Chondrocyte (in vitro differentiated cells): ENCODE measurements at places on chromosomes 1 and 21. TPM values are rescaled to one million over a fixed set of nuclear protein-coding genes. Genes with fewer than 3 reads are reported as not detected.

DNA sequence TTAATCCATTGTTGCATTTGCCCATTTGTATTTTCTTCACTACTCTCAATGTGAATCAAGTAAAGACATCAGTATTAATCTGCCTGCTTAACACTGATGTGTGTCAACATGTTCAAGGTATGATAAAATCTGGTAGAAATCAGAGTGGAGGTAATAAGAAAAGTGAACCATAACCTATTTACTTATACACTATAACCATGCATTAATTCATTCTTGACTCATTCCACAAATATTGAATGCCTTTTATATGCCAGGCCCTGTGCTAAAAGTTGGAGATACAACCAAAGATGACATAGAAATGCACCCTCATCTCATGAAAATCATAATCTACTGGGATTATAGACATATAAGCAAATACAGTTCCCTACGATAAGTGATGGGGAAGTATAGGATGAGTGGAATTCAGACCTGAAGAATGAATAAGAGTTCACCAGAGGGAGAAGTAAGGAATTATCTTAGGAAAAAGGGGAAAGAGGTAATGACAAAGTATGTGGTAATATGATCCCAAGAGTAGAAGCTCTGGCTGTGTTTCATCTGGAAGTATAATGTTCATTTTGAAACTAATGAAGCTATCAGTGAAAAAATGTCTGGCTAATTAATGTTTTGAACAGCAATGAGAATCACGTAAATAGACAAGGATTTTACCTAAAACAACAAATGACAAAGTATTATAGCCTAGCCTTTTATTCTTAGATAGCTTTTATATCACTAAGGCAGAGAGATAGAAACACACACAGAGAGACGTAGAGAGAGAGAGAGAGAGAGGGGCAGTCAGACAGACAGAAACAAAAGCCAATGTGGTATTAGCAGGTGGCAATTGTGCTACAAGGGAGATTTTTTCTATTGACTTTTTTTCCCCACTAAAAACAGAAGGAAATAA is 7.0 kb upstream of the RWDD3 start:
- peaks cover 4% of the 10 kb centered on the region for H3K27me3 ChIP-seq
- no peaks in the 10 kb centered on the region for H3K36me3 ChIP-seq
- H3K4me1 ChIP-seq: peaks cover 4% of the 10 kb centered on the region
- H3K27ac ChIP-seq: no peak overlapping the region

NOS1AP gene
- 4.5 to 6.2 TPM (median 5.1 TPM) in 3 replicates for total RNA-seq

HAPLN2 gene
- 0.36 TPM in 1 of 3 replicates, not detected in the others for total RNA-seq

DNA sequence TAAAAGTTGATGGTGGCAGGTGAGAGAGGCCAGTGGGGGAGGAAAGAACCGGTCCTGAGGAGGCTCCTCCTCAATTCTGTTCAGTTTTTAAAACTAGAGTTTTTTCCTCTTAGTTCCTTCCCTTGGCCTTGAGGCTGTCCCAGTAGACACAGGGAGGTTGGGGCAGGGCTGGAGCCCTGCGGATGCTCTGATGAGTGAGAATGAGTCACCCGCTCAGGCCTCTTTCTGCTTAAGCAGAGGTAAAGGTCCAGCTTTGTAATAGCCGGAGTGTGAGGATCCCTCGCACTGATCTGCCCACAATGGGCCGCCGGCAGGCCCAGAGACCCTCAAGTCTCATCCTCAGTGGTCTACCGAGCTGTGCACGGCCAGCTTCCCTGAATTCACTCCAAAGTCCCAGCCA is 49.6 kb upstream of the IRF2BP2 start:
- H3K4me1 ChIP-seq: peaks cover 24% of the 10 kb centered on the region
- H3K4me3 ChIP-seq: no peak overlapping the region
- no peak for DNase-seq
- H3K27ac ChIP-seq: no peak overlapping the region

TXLNA gene
- total RNA-seq: 78.3 to 86.7 TPM (median 84.3 TPM) in 3 replicates

- no peak overlapping the region for H3K27ac ChIP-seq
- no peak overlapping the region for H3K4me3 ChIP-seq
- no peaks in the 10 kb centered on the region for H3K4me1 ChIP-seq
- no peaks in the 10 kb centered on the region for H3K36me3 ChIP-seq
These were observed 7.9 kb upstream of the TEX50 start for GRCh38 chr1:173627269-173627668.

KCNE2 gene
- total RNA-seq: 0.35 TPM in 1 of 3 replicates, not detected in the others

- H3K27me3 ChIP-seq: no peaks in the 10 kb centered on the region
- H3K27ac ChIP-seq: no peak overlapping the region
- H3K4me3 ChIP-seq: no peak overlapping the region
- no peaks in the 10 kb centered on the region for H3K36me3 ChIP-seq
These were observed 3.0 kb upstream of the TMCC2 start for GRCh38 chr1:205224736-205225135.

CATSPERE gene
- total RNA-seq: 1.5 to 2.3 TPM (median 2.3 TPM) in 3 replicates

DNA sequence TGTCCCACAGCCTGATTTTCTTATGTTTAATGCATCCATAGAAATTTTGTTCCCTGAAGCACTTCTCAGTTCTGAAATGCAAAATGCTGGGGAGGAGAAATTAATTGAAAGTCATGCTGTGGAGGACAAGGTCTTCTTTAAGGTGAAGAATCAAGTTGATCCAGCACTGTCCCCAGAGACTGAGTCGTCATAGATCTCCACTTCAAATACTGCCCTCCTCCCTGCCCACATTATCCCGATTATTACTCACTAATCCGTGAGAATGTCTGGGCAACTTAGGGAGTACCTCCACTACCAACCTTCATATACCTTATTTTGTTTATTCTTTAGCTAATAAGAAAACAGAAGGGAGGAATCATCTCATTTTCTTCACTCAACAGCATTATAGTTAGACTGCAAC is 70.0 kb upstream of the FMN2 start:
- no peak overlapping the region for H3K27ac ChIP-seq
- H3K36me3 ChIP-seq: peaks cover 3% of the 10 kb centered on the region
- H3K4me1 ChIP-seq: no peaks in the 10 kb centered on the region
- H3K4me3 ChIP-seq: no peak overlapping the region
- no peaks in the 10 kb centered on the region for H3K27me3 ChIP-seq

CFAP107 gene
- total RNA-seq: not detected in 3 replicates

DNA sequence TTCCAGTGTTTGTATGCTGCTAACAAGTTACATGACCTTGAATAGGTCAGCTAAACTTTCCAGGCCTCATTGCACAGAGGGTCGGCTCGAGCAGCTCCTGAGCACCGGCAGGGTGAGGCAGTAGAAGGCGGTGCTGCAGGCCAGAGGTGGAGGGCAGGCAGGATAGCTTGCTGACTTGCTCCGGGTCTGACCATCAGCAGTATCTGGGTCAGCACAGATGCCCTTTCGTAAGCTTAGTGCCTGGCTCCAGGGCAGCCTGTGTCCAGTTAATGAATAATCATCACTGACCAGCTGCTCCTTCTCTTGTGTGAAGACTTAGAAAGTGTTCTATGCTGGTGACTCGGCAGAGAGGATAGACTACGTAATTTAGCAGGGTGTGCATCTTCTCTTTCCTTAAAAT is 6.9 kb downstream of the MAPKAPK2 start:
- no peak overlapping the region for H3K4me3 ChIP-seq
- H3K4me1 ChIP-seq: peaks cover 89% of the 10 kb centered on the region
- no peak overlapping the region for H3K27ac ChIP-seq

DNA sequence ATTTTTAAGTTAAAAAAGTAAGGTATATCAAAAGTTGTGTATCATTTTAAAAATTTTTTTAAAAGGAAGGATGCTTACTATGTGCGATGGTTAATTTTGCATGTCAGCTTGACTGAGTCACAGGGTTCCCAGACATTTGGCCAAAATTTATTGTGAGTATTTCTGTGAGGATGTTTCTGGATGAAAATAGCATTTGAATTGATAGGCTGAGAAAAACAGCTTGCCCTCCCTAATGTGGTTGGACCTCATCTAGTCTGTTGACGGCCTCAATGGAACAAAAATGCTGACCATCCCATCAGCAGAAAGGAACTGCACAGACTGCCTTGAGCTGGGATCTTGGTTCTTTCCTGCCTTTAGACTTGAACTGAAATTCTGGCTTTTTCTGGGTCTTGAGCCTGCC is 724.5 kb downstream of the NCAM2 start:
- H3K4me1 ChIP-seq: no peaks in the 10 kb centered on the region
- H3K4me3 ChIP-seq: no peak overlapping the region
- no peak overlapping the region for H3K27ac ChIP-seq

GRCh38 chr21:45280178-45280821 is 7.4 kb downstream of the POFUT2 start:
- no peak overlapping the region for H3K27ac ChIP-seq
- H3K4me1 ChIP-seq: peaks cover 7% of the 10 kb centered on the region
- H3K36me3 ChIP-seq: peaks cover 34% of the 10 kb centered on the region
- no peaks in the 10 kb centered on the region for H3K27me3 ChIP-seq
- DNase-seq: no peak

GRCh38 chr1:198638894-198639635 is at the start of gene PTPRC:
Gene PTPRC (plus strand): TSS chr1:198639040. CDS start chr1:198639269, 229 bp downstream.
- no peaks in the 10 kb centered on the region for H3K27me3 ChIP-seq
- H3K36me3 ChIP-seq: no peaks in the 10 kb centered on the region
- peaks cover 6% of the 10 kb centered on the region for H3K4me1 ChIP-seq
- H3K27ac ChIP-seq: no peak within 1 kb of the TSS
- H3K4me3 ChIP-seq: no peak within 1 kb of the TSS
- no peak for DNase-seq

DNA sequence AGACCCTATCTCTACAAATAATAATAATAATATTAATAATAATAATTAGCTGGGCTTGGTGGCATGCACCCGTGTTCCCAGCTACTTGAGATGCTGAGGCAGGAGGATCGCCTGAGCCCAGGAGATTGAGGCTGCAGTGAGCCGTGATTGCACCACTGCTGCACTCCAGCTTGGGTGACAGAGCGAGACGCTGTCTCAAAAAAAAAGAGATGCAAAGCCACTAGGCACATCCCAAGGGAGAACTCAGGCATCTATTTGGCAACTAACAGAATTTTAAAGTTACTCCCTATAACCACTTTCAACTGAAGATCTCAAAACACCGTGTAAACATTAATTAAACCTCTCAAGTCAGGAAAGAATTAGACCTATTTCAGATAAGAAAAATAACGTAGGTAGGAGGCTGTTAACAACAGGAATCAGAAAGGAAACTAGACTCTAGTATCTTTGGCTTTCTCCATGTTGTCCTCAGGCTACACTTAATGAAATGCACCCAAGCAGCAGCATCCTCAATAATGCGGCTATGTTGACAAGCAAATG is 3.7 kb downstream of the RNF19B start:
- no peaks in the 10 kb centered on the region for H3K36me3 ChIP-seq
- no peak overlapping the region for H3K27ac ChIP-seq
- H3K4me1 ChIP-seq: peaks cover 34% of the 10 kb centered on the region
- no peak overlapping the region for H3K4me3 ChIP-seq

KRTAP13-2 gene
- not detected in 3 replicates for total RNA-seq

DNA sequence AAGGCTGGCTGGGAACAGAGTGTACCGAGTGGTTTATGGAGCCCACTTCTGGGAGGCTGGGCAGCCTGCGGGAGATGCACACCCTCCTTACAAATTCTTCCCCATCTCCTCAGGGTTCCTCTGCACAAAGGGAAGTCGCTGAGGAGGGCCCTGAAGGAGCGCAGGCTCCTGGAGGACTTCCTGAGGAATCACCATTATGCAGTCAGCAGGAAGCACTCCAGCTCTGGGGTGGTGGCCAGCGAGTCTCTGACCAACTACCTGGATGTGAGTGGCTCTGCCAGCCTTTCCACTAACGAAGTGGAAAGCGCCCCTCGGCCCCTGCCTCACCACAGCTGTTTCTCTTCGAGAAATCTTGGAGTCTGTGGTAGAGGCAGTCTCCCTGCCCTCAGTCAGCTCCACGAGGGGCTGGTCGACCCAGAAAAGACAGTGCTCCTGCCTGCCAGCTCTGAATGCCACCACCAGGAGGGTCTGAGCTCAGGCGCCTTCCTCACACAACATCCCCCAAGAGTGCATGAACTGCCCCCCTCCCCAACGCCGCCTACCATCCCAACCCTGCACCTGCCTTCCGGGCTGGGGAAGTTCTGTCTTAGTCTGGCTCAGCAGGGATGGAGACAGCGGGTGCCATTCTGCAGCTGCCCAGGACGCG is 31.8 kb downstream of the PROK1 start:
- no peaks in the 10 kb centered on the region for H3K4me1 ChIP-seq
- no peak overlapping the region for H3K4me3 ChIP-seq
- peaks cover 2% of the 10 kb centered on the region for H3K36me3 ChIP-seq
- H3K27me3 ChIP-seq: peaks cover 31% of the 10 kb centered on the region
- DNase-seq: no peak

DNA sequence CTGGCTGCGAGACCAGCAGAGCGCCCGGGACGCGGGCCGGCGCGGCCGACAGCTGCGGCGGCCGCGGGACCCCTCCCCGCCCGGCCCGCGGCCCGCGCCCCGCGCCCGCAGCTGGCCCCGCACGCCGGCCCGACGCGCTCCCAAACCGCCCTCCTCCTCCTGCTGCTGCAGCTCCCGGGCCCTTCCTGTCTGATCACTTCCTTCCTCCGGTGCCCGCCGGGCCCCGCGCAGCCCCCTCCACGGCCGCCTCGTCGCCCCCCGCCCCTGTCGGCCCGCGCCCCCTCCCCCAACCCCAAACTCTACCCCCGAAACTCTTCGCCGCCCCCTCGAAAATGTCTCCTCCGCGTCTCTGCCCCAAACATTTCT is 594 bp downstream of the LUZP1 start:
- no peaks in the 10 kb centered on the region for H3K27me3 ChIP-seq
- H3K4me1 ChIP-seq: peaks cover 62% of the 10 kb centered on the region
- no peak for DNase-seq
- peak overlapping the region; percentile 98 for H3K27ac ChIP-seq

DNA sequence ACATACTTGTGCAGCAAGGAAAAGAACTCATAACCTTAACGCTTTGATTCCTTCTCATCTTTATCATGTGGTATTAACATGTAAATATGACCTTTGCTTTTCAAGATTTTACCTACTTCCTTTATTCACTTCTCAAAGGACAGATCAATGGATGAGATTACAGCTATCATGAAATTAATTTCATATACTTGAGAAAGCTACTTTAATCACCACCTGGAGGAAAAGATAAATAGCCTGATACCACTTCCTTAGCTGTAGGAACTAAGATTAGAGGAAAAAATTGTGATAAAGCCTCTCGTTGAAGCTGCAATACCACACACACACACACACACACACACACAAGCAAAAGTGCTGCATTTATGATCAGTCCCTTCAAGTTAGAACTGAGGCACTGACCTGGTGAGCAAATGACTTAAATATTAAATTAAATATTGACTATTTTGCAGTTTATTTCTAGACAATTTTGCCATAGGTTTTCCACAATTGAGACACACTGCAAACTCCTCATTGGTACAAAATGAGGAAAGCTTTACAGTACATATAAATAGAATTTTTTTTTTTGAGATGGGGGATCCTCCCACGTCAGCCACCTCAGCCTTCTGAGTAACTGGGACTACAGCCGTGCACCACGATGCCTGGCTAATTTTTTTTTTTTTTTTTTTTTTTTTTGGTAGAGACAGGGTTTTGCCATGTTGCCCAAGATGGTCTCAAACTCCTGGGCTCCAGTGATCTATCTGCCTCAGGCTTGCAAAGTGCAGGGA is 27.2 kb upstream of the DMRTB1 start:
- H3K27me3 ChIP-seq: peaks cover 25% of the 10 kb centered on the region
- no peaks in the 10 kb centered on the region for H3K4me1 ChIP-seq
- H3K36me3 ChIP-seq: peaks cover 4% of the 10 kb centered on the region
- no peak for DNase-seq
- H3K27ac ChIP-seq: no peak overlapping the region
- no peak overlapping the region for H3K4me3 ChIP-seq

GRCh38 chr1:200107004-200107470 is 79.5 kb downstream of the NR5A2 start:
- no peak overlapping the region for H3K27ac ChIP-seq
- peaks cover 22% of the 10 kb centered on the region for H3K27me3 ChIP-seq
- H3K4me1 ChIP-seq: no peaks in the 10 kb centered on the region
- H3K4me3 ChIP-seq: no peak overlapping the region
- no peaks in the 10 kb centered on the region for H3K36me3 ChIP-seq
